ENCODE measurements at places on chromosomes 16 and 17.

DNA sequence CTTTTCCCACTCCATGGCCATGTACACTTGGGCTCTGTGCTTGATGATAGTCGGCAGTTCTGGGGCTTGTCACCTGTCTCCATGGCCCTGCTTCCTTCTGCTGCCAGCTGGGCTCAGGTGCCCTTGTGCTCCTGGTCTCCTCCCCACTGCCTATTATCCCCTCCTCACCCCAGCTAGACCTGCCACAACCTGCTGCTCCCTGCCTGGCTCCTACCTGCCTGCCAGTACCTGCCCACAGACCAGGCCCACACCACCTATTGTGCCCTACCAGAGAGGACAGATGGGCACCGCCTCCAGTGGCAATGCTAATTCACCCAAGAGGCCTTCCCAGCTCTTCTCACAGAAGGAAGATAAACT lies 538 bp upstream of the RAPGEFL1 start:
- DNase-seq, result no peak

- no peak for DNase-seq
Observed at GRCh38 chr17:17239832-17240231, 2.9 kb upstream of the FLCN start.

DNA sequence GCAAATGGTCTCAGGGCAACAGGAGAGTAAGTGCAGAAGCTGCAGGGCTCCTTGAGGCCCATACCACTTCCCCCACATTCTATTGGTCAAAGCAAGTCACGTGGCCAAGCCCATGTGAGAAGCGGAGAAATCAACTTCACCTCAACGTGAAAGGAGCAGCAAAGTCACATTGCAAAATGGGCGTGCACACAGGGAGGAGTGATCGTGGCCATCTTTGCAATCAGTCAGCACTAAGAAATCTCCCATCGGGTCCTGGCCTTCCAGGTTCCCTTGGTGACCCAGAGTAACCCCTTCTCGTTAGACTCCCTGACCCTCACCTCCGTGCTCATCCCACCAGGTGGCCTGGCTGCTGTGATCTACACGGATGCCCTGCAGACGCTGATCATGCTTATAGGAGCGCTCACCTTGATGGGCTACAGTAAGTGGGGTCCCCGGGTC lies 38.0 kb downstream of the SLC5A11 start:
- peak; percentile 45 for DNase-seq

DNA sequence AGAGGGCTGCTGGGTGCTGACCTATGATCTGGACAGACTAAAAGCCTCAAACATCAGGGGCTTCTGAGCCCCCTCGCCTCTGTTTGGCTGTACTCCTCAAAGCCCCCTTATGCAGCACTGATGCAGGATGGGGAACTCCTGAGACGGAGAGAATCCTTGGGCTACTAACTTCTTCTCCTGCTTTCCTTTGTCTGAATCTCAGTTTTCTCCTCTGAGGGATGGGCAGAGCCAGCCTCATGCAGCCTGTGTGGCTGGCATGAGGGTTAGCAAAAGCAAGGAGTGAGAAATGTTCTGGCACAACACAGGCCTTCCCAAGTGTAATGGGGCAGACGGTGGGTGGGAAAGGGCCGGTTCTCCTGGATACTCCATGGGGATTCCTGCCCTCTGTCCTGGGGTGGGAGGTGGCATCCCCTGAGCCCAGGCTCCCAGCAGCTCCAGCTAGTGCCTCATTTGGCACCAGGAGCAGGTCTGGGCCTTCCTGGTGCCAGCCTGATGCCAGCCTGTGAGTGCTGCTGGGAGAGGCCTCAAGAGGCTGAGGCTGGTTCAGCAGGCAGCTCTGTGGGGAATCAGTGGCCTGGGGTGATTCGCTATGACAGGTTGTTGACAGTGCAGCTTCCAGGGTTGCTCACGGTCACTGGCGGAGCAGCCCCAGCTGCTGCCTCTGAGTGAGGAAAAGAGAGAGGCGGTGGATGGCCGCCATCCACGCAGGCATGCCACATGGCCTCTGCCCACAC lies 4.0 kb upstream of the BRD7 start:
- DNase-seq, result no peak

DNA sequence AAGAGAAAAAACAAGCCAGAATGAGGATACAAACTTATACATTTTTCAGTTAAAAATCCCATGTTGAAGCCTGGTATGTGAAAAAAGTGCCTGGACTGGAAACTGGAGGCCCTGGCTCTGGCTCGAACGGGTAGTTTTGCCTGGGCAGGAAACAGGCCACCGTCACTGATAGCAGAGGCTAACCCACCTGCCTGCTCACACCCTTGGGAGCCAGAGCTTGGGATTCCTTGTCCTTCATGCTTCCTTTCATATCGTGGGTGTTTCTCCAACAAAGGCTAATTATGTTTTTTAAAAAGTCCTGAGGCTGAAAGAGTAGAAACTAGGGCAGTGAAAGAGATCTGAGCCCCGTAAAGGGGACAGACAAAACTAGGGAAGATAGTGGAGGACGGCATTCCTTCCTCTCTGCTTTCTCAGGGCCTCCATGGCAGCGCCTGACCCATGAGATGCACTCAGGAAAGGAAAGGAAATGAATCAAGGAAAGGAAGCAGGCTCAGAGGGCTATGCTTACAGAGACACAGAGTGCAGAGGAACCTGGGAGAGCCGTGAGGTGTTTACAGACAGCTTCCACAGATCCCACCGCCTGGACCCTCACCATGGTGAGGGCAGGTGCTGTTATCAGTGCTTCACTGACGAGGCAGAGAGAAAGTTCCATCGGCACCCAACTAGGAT lies 138.1 kb downstream of the PARN start:
- no peak for DNase-seq

DNA sequence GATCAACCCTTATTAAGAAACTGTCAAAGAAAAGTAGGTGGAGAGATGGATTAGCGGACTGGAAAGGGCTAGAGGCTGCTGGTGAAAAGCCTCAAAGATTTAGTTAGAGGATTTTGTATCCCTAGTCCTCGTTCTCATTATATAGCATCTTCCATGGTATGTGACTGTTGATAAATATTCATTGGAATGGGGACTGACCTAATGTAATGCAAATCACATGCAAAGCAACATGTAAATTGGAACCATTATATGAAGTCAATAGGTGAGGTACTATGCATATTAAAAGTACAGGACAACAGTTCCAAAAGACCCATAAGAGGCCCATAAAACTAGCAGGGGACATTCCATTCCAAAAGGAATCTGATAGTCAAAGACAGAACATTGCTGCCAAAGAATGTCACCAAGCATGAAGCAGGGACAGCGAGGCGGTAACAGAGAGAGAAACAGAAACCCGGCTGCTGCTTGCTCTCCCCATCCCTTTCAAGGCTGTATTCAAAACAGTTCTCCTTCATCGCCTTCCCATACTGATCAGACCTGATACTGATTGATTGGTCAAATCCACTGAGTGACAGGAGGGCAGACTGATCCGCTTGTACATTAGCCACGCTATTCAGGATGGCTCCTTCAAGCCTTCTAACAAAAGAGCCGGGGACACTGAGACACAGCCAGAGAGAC lies 44.5 kb downstream of the SOX9 start:
- no peak for DNase-seq

DNA sequence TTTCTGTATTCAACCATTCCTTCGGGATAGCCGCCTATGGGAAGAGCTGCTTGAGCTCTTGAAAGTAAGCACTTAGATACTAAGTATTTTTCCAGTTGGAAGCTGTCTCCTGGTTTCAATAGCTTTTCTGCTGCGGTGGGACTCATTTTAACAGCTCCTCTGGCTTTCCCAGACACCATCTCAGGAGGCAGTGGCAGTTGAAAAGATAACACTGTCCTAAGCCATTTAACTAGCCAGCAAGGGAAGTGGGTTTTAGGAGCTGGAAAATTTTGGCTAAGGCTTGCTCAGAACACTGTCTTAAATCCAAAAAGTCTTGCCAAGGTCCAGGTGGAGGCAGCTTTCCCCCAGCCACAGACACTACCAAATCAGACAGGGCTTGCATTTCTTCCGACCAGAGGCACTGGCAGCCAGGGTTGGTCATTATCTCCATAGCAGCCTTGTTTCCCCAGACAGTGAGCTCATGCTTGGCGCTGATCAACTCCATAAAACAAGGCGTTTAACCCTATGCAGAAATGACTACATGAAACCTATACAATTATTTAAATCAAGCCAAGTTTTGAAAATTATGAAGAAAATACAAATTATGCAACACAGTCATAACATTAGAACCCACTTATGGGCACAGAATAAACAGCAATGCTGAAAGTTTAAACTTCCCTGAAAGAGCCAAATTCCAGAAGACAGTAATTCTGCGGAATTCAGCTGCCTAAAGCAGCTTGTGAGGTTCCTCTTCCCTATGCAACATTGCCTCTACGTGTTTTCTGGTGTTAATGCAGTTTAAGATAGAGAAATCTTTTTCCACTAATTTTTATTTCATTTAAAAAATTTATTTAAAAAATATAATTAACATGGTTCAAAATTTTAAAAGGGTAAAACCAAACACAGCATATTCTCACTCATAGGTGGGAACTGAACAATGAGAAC lies 25.0 kb downstream of the GABARAPL2 start:
- no peak for DNase-seq

GRCh38 chr17:81076141-81076679 lies 41.3 kb downstream of the BAIAP2 start:
- DNase-seq, result no peak

- DNase-seq, result no peak
Observed at GRCh38 chr16:16063683-16064082, 114.3 kb downstream of the ABCC1 start.

- DNase-seq, result no peak
Observed at GRCh38 chr16:5461141-5461540, 363.5 kb upstream of the EEF2KMT start.

- DNase-seq, result no peak
Observed at GRCh38 chr16:20749474-20749873, 7.9 kb upstream of the THUMPD1 start.

DNA sequence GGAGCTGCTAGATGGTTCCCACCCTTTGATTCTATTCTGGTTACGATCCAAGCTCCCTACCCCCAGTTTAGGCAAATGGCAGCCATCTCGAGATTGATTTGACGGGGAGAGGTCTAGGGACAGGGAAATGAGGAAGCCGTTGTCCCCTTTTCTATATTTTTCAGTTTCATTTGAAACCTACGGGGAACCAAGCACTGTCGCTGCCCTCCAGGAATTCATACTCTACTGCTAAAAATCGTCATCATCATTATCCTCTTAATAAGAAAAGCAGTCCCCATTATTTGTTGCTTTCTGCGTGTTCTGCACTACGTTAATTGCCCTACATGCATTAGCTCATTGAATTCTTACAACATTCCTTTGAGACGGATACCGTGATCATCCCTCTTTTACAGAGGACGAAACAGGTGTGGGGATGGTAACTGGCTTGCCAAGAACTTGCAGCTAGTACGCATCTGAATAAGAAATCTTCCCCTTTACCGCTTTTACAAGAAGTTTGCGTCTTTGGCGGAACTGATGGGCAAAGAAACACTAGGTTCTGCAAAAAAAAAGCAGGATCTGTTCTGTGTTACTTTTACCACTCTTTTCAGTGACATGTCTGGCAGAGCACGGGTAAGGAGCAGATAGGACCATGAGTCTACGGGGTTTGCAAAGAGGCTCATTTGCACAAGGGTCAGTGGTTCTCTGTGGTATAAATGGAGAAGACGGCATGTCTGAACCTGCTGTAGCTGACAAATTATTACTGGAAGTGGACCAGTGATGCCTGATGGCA lies 1.1 kb downstream of the CCP110 start:
- DNase-seq, result peak; percentile 58

- DNase-seq, result no peak
Observed at GRCh38 chr17:73174126-73174525, 9.3 kb downstream of the SSTR2 start.

GRCh38 chr17:32341141-32341856 lies 674 bp downstream of the C17orf75 start:
- DNase-seq, result peak; percentile 80

DNA sequence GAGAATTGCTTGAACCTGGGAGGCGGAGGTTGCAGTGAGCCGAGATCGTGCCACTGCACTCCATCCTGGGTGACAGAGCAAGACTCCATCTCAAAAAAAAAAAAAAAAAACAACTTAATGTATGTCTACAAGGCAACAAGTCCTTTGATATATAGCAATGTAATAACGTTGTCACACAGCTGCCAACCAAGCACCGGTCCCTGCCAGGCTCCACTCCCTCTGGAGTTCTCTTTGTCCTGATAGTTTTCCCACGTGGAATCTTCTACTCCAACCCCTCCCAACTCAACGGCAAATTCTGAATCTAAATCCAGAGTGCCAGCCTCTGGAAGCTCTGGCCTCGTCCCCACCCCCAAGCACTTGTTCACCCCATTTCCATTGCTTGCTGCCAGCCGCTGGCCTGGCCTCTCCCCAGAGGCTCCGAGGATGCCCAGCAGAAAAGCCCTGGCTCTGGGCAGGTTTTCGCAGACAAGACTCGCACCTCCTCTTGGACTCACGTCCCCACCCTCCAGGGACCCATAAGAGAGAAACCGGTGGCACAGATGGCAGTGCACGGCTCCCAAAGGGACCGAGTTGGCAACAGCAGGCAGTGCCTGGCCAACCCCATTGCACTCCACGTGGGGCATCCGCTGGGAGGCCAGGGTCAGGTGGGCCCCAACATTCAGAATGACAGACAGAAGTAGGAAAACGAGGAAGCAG lies 15.9 kb upstream of the CBX2 start:
- DNase-seq, result no peak

DNA sequence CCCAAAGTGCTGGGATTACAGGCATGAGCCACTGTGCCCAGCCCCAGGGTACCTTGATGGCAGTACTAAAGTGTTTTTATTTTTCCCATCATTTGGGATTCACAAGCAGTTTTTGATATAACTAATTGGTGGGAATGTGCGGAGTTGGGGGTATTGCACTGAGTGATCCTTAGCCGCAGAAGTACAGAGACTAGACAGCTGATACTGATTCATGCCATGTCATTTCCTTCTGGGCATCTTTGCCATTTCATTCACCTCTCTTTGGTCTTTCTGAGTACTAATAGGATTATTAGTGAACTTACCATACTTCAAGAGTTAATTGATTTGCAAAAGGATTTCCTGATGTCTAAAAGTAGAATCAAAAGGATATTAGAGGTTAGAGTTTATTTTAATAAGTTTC lies 9.7 kb downstream of the NMT1 start:
- DNase-seq, result no peak

DNA sequence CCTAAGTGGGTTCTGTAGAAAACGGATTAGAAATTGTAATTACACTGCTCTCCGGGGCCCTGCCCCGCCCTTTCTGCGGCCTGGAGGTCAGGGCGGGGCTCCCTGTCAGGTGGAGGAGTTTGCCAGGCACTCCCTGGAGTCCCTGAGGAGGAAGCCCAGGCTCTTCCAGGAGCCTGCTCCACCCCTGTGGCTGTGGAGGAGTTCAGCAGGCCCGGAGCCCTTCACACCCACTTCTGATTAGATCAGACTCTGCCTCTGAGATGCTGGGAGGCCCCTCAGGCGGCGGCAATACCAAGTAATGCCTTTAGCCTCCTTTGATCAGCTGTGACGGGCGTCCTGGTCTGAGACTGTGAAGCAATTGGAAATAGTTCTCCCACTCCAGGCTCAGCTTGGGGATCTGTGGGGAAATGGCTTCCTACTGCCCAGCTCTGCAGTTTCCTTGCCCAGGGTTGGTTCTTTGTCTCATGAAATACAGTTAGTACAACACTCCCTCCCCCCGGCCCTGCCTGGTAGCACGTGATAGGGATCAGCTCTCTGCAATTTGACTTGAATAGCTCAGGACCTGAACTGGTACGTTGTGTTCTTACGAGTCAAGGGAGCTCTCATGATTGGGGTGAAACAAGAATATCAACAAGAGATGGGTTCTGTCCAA lies 22.3 kb downstream of the BAIAP2 start:
- DNase-seq, result no peak
